Activated CD4-positive, alpha-beta T cell treated with anti-CD3 and anti-CD28 coated beads for 48 hours (primary cell): ENCODE measurements at places on chromosomes 7 and 10.
A peak's percentile ranks its signal among the peaks of the same experiment; 100 is the strongest.

GRCh38 chr7:155685070-155685790, 40.8 kb downstream of the RBM33 start:
- peak; percentile 27 for DNase-seq

GRCh38 chr7:33590916-33591315, 314.4 kb upstream of the BMPER start:
- DNase-seq: no peak

DNA sequence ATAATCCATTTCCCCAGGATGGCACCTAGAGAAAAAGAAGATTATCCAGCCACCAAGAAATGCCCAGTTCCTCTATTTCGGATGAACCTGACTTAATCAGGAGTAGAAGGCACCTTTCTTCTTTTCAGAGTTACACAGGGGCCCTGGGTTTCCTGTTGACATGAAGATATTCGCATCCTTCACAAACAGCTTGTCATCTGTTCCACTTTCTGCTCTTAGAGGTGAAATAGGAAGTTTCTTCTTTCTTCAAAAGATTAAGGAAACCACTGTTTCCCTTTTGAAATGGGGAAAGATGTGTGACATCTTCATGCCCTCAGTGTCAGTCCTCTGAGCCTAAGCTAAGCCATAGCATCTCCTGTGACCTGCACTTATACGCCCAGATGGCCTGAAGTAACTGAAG, 39.1 kb upstream of the RAB18 start:
- no peak for DNase-seq

GRCh38 chr10:12471135-12471534, 121.8 kb downstream of the CAMK1D start:
- DNase-seq: no peak

GRCh38 chr10:86254526-86255174, 111.9 kb downstream of the GRID1 start:
- DNase-seq: no peak

DNA sequence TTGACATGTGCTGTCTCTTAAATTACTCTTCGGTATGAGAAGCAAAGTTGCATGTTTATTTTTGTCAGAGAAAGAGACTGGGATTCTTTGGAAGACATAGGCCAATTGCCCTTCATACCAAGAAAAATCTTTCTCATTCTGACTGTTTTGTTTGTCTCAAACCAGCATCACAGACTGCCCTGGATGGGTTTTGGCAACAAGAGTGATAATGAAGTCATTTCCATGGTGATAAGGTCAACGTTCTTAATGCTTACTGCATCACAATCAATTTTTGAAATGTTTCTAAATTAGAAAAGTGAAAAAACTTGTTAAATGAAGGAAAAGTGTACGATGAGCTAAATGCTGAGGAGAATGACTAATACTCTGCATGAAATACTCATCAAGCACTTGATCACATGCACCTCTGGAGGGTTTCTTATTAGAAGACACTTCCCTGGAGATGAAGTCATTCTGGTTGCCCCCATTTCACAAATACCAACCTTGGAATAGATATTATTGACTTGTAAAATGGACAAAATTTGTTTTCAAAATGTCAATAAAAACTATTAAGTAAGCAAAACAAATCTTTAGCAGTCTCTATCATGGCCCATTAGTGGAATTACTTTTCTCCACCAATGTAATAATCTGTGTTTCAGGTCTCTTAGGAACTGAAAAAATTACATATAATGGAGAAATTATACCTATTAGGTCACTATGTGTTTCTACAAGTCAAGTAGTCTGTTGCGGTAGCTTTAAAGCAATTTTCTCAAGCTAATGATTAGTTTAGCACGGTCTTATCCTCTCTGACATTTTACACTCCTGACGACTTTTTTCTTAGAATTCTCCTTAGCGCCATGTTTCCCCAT, 19.9 kb upstream of the SEC61G start:
- DNase-seq: no peak

DNA sequence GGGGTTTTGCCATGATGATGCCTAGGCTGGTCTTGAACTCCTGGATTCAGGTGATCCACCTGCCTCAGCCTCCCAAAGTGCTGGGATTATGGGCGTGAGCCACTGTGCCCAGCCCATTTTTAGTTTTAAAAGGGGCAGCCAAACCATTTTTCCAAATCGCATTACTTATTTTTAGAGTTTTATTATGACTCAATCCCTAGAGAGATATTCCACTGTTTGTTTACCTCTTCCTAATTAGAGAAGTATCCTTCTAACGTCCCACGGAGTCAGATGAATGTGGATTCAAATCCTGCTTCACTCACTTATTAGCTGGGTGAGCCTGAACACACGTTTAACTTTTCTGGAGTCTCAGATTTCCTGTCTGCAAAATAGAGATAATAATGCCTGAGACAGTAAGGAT, 15.2 kb downstream of the WNT8B start:
- no peak for DNase-seq
